ENCODE measurements at places on chromosomes 2 and 18. TPM values are rescaled to one million over a fixed set of nuclear protein-coding genes. Genes with fewer than 3 reads are reported as not detected.

Gene C1QL2
- total RNA-seq: not detected

Gene CTNNA2
- not detected for total RNA-seq

Gene PPIG
- total RNA-seq: 39.6 TPM

Gene VWA3B
- not detected for total RNA-seq

Gene SCYGR4
- not detected for total RNA-seq

DNA sequence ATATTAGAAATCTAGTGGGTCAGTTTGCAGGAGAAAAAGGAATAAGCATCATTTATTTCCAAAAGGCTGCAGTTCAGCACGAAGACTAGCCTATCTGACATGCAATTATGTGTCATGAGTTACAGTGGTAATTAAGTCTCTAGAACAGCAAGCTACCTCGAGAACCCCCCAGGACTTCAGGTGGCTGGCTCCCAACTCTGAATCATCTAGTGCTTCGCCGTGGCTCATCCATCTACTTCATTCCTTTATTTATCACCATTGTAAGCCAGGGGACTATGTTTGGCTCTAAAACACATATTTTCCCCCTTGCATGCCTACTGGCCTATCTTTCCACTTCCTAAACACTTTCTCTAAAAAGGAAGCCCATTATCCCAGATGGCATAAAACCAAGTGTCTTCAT lies 121.6 kb downstream of the TXNL1 start:
- H3K4me1 ChIP-seq: peaks cover 34% of the 10 kb centered on the region
- H3K4me3 ChIP-seq: peak overlapping the region; percentile 8
- no peaks in the 10 kb centered on the region for H3K36me3 ChIP-seq
- DNase-seq: peak; percentile 71
- H3K27ac ChIP-seq: peak overlapping the region; percentile 60

- peak; percentile 5 for DNase-seq
- no peaks in the 10 kb centered on the region for H3K4me1 ChIP-seq
- H3K27ac ChIP-seq: no peak overlapping the region
- H3K36me3 ChIP-seq: no peaks in the 10 kb centered on the region
- no peak overlapping the region for H3K4me3 ChIP-seq
- peaks cover 9% of the 10 kb centered on the region for H3K27me3 ChIP-seq
These were observed 298.9 kb downstream of the EIPR1 start for GRCh38 chr2:3078684-3079083.

- no peak overlapping the region for H3K27ac ChIP-seq
- no peaks in the 10 kb centered on the region for H3K27me3 ChIP-seq
- peaks cover 24% of the 10 kb centered on the region for H3K4me1 ChIP-seq
- no peak overlapping the region for H3K4me3 ChIP-seq
- H3K36me3 ChIP-seq: peaks cover 37% of the 10 kb centered on the region
These were observed 56.8 kb upstream of the KIDINS220 start for GRCh38 chr2:8893978-8894820.

DNA sequence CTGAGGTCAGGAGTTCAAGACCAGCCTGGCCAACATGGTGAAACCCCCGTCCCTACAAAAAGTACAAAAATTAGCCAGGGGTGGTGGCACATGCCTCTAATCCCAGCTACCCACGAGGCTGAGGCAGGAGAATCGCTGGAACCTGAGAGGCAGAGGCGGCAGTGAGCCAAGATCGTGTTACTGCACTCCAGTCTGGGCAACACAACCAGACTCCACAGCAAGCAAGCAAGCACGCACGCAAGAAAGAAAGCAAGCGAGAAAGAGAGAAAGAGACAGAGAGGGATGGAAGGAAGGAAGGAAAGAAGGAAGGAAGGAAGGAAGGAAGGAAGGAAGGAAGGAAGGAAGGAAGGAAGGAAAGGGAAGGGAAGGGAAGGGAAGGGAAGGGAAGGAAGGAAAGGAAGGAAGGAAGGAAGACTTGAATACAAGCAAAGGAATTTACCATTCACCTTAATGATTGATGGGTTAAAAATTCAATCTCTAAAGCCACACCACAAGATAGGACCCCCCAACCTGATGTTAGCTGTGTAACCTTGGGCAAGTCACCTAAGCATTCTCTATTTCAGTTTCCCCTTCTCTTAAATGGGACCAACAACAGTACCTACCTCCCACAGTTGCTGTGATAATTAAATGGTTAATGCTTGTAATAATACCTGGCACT lies 181.7 kb downstream of the ATAD2B start:
- peaks cover 8% of the 10 kb centered on the region for H3K4me1 ChIP-seq
- H3K36me3 ChIP-seq: no peaks in the 10 kb centered on the region
- no peaks in the 10 kb centered on the region for H3K27me3 ChIP-seq

Data from HFFc6 (cell line).